ENCODE measurements at places on chromosomes 5 and 9.

GRCh38 chr5:32523625-32524024, 61.7 kb upstream of the SUB1 start:
- DNase-seq, result no peak

GRCh38 chr5:107359916-107360234, 310.9 kb downstream of the EFNA5 start:
- no peak for DNase-seq

- no peak for DNase-seq
Measured at GRCh38 chr5:137567226-137567625, 68.1 kb upstream of the SPOCK1 start.

GRCh38 chr5:97427235-97427634, 244.2 kb upstream of the RIOK2 start:
- DNase-seq, result no peak

- DNase-seq, result no peak
Measured at GRCh38 chr9:13082796-13083195, 196.7 kb downstream of the MPDZ start.

DNA sequence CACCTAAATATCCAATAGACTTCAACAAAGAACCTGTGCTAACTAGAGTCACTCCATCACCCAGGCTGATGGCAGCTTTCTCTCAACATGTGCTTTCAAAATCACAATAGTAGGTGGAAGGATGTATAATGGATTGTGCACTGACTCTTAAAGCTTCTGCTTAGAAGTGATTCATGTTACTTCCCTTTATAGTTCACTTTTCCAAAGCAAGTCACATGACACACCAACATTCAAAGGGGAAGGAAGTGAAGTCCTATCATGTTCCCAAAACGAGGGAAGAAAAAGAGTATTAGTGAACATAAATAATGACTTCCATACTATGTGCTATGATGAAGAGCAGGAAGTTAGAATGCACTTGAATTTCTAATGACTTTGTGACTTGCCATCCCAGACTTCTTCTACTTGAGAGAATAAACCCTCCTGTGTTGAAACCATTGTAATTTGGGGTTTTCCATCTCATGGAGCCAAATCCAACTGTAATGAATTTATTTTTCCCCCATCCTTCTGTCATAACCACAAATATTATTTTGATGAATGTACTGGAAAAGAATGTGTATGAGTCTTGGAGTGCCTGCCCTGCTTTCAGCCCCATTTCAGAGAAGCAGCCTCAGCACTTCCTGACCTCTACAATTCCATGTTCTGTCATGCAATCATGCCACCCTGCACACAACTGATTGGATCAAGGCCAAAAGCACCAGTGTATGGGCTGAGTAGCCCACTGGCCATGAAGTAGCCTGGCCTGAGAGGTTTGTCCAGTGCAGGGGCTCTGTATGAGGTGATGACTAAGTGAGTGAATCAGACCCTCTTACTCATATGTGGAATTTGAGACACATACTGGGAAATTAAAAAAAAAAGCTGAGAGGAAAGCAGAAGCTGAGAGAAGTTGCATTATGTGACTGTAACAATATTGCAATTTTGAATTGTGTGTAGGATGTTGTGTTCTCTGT, 525.9 kb upstream of the CLINT1 start:
- DNase-seq, result no peak

DNA sequence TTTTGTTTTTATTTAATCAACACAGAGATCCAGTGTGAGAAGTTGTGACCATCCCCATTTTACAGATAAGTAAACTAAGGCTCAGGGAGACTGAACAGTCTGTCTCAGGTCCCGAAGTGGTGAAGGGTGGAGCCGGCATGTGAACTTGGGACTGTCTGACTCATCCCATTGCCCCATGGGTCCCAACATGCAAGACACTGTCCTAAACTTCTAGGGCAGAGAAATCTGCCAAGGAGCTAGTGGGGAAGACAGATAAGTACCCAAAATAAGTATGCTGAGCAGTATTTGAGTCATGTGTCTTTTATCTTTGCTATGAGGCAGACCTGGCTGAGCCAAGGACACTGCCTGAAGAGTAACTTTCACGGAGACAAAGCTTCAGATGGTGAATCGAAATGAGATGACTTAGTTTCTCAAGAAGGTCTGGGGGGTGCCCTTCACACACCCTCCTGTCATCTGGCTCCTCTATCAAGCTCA, 64.3 kb upstream of the SLC25A51 start:
- no peak for DNase-seq

DNA sequence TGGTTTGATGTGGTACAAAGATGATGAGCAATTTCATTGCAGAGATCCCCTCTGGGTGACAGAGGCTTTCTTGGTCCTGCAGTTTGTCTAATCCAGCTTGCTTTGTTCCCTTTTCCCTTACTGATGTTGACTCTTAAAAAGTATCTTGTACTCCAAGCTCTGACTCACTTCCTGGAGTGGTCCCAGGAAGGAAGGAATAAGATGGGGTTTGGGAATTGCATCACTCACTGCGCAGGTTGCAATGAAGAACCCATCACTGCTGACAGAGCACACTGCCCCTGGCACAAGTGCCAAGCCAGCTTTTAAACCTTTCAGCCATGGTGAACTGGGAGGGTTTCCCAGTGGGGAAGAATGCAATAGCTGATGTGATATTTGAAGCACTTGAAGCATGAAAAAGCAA, 662.2 kb upstream of the CTNND2 start:
- no peak for DNase-seq

GRCh38 chr5:54874337-54875021, 110.9 kb downstream of the ESM1 start:
- DNase-seq, result no peak

GRCh38 chr5:57175551-57176309, 1.9 kb downstream of the GPBP1 start:
- no peak for DNase-seq

GRCh38 chr9:86079865-86080469, 19.4 kb downstream of the GOLM1 start:
- no peak for DNase-seq

GRCh38 chr5:168720575-168720974, 141.4 kb upstream of the PANK3 start:
- DNase-seq, result no peak

DNA sequence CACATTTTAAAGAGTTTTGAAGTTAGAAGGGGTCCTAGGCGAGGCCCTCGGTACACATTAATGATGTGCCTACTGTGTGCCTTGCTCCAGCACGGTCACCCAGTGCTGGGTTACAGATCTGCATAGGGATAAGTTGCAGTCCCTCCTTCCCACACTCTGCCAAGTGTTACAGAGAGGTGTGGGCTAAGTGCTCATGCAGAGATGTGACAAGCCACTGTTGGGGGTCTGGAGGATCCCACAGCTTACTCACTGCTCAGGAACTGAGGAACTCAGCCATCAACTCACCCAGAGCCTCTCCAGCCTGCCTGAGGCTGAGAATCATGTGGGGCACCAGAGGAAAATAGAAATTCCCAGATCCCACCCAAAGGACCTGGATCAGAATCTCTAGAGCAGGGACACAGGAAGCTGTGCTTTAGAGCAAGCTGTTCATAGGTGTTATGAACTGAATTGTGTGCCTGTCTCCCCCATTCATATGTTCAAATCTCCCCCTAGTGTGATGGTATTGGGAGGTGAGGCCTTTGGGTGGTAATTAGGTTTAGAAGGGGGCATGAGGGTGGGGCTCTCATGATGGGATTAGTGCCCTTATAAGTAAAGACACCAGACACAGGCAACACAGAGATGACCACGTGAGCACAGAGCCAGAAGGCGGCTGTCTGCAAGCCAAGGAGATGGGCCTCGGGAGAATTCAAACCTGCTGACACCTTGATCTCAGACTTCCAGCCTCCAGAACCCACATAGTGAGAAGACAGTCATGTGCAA, 164.1 kb downstream of the HSD17B3 start:
- no peak for DNase-seq

DNA sequence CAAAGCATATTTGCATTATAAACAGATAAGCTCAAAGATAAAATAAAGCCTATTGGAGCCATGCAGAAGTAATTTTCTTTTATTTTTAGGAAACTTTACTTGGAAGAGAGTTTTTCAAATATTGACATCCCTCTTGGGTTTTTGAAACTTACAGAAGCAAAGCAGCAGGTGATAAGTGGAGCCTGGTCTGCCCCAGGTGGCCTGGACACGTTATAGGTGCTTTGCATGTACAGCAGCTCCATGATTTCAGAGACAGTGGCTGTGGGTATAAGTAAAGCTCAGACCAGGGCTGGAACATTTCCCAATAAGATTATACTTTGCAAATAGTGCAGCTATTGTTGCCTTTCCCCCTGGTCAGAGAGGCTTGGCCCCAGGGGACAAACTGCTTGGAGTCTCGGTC, 51.5 kb downstream of the CCDC192 start:
- no peak for DNase-seq

DNA sequence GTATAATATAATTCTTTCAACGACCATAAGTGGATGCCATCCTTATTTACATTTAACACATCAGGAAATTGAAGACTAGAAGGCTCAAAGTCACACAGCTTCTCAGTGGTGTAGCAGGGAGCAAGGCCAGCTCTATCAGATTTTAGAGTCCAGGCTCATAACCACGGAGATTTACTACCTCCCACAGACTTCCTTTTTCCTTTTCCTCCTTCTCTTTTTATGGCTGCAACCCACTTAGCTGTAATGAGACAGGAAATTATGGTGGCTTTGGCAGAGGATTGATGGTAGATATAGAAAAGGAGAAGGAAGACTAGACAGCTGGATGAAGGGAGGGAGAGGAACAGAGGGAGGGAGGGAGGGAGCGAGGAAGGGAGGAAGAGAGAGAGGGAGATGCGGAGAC, 47.4 kb downstream of the SPEF2 start:
- DNase-seq, result no peak

GRCh38 chr9:136996361-136997292, at the start of gene CLIC3:
TSS of gene CLIC3 (minus strand) at chr9:136996568. CDS start at chr9:136996543, 25 bp downstream.
- peak; percentile 72 for DNase-seq

- no peak for DNase-seq
Measured at GRCh38 chr5:177547736-177548135, 6.6 kb downstream of the FAM193B start.

DNA sequence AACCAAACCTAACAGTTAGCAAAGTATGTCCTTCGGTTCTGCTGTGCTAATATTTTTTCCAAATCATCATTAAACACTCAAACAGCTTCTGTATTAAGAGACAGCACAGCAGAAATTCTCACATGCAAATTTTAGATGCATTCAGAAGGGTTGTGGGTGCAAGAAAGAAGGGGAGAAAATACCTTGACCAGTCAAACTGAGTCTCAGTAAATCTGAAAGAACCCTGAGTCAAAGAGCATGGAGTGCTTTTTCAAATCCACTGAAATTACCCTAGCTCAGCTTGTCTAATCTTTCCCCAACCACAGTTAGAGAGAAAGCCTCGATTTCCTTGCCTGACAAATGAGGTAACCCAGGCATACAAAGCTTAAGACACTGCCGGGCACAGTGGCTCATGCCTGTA, 55.1 kb downstream of the RETREG1 start:
- no peak for DNase-seq

GRCh38 chr9:120528829-120529228, 51.1 kb downstream of the CDK5RAP2 start:
- DNase-seq, result no peak

- DNase-seq, result no peak
Measured at GRCh38 chr5:128596071-128596470, 58.0 kb upstream of the FBN2 start.

DNA sequence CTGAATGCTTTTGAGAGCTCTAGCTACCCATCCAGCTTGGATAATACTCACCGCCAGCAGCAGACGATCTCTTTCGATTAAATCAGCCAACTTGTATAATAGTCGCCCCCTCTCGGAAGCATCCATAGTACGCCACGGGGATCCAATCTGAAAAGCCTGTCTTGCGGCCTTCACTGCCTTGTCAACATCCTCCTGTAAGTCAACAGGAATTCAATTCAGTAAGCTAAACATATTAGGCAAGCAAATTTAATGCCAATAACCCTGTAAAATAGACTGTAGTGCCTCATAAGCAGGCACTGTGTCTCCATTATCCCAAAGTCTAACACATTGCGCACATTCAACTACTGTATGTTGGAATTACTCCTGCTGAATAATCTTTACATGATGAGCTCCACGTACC, 22.0 kb downstream of the ALDH1A1 start:
- DNase-seq, result no peak

DNA sequence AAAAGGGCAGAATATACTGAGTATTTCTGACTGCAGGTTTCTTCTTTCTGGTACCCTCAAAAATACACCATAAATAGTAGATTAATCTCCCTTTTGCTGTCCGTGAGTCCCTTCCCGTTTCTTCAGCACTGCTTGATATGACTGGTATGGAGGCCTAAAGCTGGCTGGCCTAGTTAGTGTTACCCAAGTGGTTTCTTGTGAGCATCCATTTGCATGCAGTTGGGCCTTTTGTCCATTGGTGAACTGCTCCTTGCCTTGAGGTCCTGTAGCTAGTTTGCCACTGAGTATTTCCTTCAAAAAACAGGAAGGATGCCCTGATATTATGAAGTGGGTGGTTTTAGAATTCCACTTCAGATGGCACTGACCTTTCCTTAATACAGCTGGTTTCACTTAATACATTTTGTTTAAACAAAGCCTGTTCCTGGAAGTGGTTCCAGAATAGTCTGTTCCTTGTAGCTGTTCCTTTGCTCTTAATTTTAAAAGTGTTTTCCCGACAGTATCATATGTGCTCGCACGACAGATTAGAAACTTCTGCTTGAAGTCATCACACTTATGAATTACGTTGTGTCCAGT, 40.0 kb upstream of the ABL1 start:
- DNase-seq, result no peak

GRCh38 chr9:122402403-122402871, 31.6 kb downstream of the PTGS1 start:
- no peak for DNase-seq

DNA sequence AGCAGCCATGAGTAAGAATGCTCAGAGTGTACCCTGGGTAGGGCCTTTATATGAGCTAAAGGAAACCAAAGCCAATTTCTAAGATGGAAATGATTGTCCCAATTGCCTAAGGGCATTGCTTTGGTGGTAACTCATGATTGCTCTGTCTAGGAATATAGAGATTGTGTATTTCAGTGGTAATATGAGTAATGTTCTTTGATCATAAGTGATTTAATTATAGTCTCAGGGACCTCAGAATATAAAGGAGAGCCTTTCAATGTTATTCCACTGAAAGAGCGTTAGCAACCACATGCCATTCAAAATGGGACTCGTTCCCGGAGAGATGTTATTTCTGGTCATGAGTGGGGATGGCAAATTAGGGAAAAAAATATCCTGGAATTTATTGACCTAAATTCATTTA, 340.5 kb downstream of the ARHGEF28 start:
- no peak for DNase-seq

GRCh38 chr9:94909250-94909894, 182.9 kb downstream of the AOPEP start:
- no peak for DNase-seq

- no peak for DNase-seq
Measured at GRCh38 chr9:95505072-95505716, 11.6 kb downstream of the PTCH1 start.

All from effector memory CD8-positive, alpha-beta T cell (primary cell).